ENCODE measurements at places on chromosomes 11 and 22. TPM values are rescaled to one million over a fixed set of nuclear protein-coding genes. Genes with fewer than 3 reads are reported as not detected.

GRCh38 chr11:64245797-64246620 is 734 bp downstream of the PPP1R14B start:
- no peaks in the 10 kb centered on the region for H3K27me3 ChIP-seq
- peaks cover 32% of the 10 kb centered on the region for H3K4me1 ChIP-seq
- DNase-seq: peak; percentile 64
- H3K27ac ChIP-seq: peak overlapping the region; percentile 86
- H3K4me3 ChIP-seq: peak overlapping the region; percentile 77
- H3K36me3 ChIP-seq: peaks cover 4% of the 10 kb centered on the region

DNA sequence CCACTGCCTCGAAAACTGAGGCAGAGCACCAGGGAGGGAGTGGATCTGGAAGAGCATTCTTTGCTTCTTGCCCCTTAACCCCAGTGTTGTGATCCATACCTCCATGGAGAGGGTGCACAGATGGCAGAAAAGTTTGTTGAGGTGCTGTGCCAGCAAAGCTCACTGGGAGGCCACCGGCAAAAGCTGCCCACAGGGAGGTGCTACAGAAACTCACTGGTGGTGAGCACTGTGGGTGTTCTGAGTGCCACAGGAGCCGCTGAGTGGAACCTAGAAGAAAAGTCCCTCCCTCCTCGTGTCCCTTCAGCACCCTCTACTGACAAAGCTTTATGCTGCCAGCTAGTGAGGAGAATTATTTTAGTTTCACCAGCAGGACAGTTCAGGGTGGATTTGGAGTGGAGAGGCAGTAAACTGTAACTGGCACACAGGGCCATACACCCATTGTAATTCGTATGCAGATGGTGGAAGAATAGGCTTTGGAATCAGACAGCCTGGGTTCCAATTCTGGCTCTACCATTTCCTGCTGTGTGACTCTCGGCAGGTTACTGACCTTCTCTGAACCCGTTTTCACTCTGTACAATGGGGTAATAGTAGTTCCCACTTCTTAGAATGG is 84.6 kb downstream of the SWAP70 start:
- H3K27me3 ChIP-seq: no peaks in the 10 kb centered on the region
- H3K4me3 ChIP-seq: no peak overlapping the region
- no peak overlapping the region for H3K27ac ChIP-seq
- peak; percentile 85 for DNase-seq

DNA sequence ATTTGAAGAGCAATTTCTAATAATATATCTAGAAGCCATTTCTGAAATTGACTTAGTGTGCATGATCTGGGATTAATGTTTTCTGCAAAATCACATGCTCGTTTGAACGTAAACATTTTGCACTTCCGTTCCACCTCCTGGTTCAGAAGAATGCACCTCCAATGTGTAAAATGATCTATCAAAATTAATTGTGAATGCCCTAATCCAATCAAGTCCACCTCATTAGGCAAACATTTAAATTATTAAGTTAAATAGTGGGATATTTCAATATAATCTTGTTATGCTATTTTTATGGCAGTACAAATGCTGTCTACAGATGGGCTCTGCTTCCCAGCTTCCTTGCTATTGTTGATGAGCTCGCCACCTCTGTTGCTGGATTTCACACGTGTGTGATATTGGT is 542.5 kb downstream of the INSC start:
- no peak overlapping the region for H3K4me3 ChIP-seq
- no peak overlapping the region for H3K27ac ChIP-seq
- no peak for DNase-seq
- no peaks in the 10 kb centered on the region for H3K36me3 ChIP-seq
- no peaks in the 10 kb centered on the region for H3K4me1 ChIP-seq

DNA sequence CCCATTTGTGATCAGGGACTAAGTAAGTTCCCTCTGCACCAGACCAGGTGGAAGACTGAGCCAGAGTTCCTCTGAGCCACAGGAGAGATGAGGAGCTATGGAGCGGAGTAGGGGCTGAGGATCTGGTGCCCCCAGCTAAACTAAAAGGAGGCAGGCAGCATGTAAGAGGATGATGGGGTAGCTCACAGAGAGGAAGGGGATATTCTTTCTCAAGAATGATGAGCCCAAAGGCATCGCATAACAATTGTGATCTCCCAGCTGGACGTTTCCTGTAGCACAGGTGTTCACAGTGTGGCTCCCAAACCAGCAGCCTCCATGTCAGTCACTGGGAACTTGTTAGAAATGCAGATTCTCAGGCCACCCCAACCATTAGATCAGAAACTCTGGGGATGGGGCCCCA is 24.4 kb downstream of the ADAMTS8 start:
- H3K36me3 ChIP-seq: no peaks in the 10 kb centered on the region
- H3K27ac ChIP-seq: no peak overlapping the region
- H3K4me1 ChIP-seq: no peaks in the 10 kb centered on the region
- no peaks in the 10 kb centered on the region for H3K27me3 ChIP-seq
- no peak for DNase-seq

DNA sequence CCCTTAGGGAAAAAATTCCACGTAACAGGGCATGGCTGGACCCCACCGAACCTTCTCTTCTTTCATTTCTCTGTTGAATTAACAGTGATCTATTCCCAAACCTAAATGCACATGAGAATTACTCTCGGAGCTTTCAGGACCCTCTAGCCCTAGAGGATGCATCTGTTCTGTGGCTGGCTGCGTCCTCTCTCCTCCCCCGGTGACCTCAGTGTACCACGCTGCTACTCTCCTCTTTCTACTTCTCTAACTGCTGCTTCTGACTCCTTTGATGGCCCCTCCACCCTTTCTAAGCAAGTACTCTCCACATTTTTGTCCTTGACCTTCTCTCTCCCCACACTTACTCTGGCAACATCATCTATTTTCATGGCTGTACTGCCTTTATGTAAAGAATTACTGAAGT is 12.1 kb upstream of the APOA1 start:
- DNase-seq: no peak
- H3K36me3 ChIP-seq: peaks cover 4% of the 10 kb centered on the region
- no peak overlapping the region for H3K27ac ChIP-seq
- no peaks in the 10 kb centered on the region for H3K4me1 ChIP-seq
- no peak overlapping the region for H3K4me3 ChIP-seq
- no peaks in the 10 kb centered on the region for H3K27me3 ChIP-seq

DNA sequence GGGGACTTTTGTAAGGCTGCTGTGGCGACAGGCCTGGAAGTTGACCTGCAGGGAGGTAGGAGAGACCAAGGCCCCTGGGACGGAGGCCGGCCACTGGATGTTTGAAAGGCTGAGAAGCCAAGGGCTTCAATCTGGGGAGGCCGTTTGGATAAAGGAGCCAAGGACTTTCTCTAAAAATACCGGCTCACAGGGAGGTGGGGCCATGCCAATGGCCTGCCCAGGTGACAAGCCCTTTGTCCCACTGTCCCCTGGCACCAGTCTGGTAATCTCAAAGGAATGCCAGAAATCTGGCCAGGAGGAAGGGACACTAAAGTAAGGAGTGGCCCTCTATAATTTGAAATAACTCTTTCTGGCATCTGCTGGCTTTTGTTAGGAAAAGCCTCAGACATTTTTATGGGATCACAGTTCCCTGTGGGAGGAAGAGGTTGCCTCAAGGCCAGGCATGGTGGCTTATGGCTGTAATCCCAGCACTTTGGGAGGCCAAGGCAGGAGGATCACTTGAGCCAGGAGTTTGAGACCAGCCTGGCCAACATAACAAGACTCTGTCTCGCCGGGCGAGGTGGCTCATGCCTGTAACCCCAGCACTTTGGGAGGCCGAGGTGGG is 1.9 kb upstream of the CHKA start:
- DNase-seq: peak; percentile 49
- H3K27me3 ChIP-seq: no peaks in the 10 kb centered on the region
- H3K4me1 ChIP-seq: peaks cover 14% of the 10 kb centered on the region
- H3K27ac ChIP-seq: peak overlapping the region; percentile 71
- H3K4me3 ChIP-seq: no peak overlapping the region

DNA sequence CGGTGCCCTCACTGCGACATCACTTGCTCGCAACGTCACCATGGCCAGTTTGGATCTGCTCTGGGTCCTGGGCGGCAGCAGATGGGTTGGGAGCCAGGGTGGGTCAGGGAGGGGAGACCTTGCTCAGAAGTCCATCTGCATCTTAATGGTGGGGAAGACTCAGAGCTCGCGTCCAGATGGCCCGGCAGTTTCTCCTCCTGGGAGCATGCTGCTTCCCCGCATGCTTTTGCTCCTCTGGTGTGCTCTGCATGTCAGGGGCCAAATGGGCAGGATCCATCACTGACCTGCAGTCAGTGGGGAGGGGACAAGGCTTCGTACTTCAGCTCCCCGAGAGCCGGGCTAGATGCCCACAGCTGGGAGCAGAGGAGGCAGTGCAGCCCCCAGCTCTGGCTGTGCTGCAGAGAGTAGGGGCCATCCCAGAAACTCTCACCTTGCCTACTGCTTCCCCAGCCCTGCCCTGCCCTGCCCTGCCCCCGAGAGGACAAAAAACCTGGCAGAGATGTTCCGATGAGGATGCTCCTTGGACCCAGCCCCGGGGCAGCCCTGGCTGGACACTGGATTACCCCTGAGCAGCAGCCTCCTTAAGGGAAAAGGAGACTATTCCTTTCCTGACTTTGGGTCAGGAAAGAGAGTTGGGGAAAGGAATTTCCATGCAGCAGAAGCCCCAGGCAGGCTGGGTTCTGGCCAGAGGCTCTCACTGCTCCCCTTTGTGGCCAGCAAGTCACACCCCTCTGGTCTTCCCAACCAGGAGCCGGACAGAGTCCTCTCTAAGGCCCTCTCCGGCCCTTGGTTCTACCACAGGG is 149.9 kb downstream of the PKNOX2 start:
- no peaks in the 10 kb centered on the region for H3K4me1 ChIP-seq
- DNase-seq: no peak
- no peak overlapping the region for H3K27ac ChIP-seq
- no peaks in the 10 kb centered on the region for H3K36me3 ChIP-seq
- no peaks in the 10 kb centered on the region for H3K27me3 ChIP-seq
- H3K4me3 ChIP-seq: no peak overlapping the region

- no peak overlapping the region for H3K27ac ChIP-seq
- H3K36me3 ChIP-seq: no peaks in the 10 kb centered on the region
- no peak for DNase-seq
Measured at GRCh38 chr22:47748957-47749356, 986.5 kb downstream of the TBC1D22A start.

SEC14L6 gene
- 16.5 TPM for polyA plus RNA-seq

MS4A14 gene
- 0.34 TPM for polyA plus RNA-seq

Measured in kidney (tissue), 22 donors.